ENCODE measurements at places on chromosomes 4 and X.

DNA sequence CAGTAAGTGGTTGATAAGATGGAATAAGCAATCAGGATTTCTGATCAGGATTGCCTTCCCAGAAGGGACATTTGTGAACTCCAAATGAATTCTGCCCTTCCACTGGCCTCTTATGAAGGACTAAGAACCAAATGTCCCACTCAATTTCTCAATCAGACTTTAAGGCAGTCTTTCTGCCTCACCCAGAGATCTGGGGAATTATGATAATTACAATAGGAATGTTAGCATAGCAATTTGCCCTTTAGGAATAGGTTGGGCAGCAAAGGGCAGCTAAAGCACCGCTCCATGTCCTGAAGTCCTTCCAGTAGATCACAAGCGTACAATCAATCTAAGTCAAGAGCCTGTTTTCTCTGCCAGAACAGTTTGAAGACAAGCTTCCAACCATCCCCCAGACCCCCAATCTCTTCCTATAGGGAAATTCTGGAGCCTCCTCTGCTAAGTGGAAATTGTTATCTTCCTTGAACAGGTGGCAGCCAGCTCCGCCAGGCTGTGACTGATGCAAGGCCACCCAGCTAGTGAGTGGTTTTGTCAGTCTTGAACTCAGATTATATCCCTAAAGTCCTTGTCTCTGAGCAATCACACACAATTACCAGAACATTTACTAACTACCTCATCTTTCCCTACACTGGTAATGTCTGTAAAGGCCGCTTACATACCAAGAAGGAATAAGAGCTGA is 18.6 kb downstream of the NKX3-2 start:
- DNase-seq = no peak

GRCh38 chrX:70444946-70445656 is 466 bp downstream of the DLG3 start:
- DNase-seq = no peak

DNA sequence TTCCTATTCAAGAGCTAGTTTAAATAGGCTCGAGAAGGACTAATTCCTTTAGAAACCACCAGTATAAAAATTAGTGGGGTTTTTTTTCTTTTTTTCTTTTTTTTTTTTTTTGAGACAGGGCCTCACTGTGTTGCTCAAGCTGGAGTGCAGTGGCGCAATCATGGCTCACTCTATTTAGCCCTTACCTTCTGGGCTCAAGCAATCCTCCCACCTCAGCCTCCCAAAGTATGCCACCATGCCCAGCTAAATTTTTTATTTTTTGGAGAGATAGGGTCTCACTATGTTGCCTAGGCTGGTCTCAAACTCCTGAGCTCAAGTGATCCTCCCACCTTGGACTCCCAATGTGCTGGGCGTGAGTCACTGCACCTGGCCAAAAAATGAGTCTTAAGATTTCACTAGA is 52.8 kb downstream of the APOO start:
- DNase-seq = no peak

GRCh38 chr4:119521268-119521667 is 107.3 kb downstream of the PDE5A start:
- no peak for DNase-seq

GRCh38 chrX:5774446-5774845 is 454.2 kb downstream of the NLGN4X start:
- no peak for DNase-seq

DNA sequence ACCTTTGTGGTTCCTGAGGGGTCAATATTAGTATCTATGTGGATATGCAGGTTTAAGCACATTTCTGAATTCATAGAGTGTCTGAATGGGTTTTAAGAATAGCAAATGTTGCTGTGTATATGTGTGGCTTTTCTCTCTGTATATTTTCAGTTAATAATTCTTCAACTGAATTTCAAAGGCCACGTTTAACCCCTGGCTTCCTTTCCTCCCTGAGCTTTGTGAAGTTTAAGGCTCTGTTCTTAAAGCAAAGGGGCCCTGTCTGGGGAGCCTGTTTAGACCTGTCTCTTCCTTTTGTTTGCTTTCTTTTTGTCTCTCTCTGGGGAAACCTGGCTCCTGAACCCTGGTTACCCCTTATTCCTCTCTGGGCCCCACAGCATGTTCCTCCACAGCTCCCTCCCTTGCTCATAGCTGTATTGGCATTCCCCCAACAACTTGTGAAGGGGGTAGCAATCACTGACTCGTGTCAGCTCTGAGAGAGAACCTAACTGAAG is 139.1 kb downstream of the COL4A6 start:
- DNase-seq = no peak

DNA sequence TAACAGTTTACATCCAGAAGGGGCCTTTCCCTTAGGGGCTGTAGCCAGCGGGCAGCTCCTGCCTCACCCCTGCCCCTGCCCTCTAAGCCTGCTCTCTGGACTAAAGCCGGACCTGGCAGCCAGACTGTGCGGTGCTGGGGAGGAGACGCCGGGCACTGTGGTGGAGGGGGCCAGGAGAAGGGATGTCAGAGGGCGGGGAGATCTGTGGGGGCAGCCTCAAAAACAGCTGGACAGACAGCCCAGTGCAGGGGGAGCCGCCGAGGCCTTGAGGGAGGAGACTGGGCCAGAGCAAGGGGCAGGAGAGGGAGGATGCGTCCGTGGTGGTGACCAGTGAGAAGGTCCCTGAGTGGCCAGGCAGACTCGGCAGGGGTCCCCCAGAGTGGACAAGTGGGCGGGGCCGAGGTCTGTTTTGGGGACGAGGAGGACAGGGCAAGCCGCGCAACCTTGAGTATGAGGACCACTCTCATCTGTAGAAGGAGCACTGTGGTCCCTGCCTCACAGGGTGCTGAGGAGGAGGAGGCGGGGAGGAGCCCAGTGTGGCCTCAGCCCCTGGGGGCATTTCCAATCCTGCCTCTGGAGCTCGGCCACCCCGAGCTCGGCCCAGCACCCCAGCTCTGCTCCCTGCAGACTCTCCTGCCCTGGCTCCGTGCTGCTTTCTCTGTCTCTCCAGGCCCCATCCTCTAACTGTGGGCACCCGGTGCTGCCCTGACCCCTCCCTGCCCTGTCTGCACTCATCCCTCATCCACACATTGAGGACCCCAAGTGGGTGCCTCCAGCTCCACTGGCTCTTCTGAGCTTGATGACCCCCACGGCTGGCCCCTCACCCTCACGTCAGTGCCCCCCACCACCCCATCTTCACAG is 59.2 kb upstream of the NKX1-1 start:
- DNase-seq = no peak

DNA sequence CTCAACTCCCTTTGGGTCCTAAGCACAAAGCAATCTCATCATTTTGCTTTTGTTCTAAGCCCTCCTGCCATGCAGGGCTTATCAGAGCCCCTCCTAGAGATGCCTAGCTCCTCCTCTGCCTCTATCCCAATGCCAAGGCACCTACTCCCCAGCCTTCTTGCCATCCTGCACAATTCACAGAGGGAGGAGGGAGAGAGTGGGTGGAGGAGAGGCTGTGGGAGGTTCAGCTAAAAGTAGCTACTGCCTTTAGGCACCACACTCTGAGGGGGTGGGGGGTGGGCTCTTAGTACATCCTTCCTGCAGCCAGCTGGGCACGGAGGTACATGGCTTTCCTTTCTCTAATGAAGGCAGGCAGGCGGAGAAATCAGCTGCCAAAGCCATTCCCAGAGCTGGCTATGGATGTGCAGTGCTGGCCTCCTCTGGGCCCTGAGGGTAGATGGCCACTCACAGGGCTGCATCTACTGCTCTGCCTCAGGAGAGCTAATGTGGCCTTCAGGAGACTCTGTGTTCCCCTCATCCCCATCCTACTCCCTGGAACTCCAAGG is 40.1 kb downstream of the ARHGEF9 start:
- DNase-seq = no peak

- no peak for DNase-seq
Observed at GRCh38 chr4:25839687-25840086, 23.1 kb downstream of the SEL1L3 start.

- DNase-seq = no peak
Observed at GRCh38 chrX:43964936-43965335, 8.3 kb downstream of the NDP start.

- peak; percentile 8 for DNase-seq
Observed at GRCh38 chr4:10079912-10080588, 36.5 kb downstream of the WDR1 start.

DNA sequence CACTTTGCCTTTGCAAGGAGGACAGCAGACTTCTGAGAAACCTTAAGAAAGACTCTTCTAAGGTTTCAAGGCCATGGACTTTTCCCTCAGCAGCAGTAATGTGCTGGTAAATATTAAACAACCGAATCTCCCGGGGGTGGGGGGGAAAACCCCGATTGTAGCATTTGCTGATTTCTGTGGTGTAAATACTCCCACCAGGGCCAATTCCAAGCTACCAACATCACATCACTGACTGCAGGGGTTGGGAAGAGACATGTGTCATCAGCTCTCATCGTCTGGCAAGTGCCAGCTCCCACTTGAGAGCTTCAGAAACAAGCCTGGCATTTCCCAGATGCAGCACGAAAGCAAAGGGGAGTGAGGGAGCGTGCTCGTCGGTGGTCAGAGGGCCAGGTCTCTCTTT is 101.2 kb downstream of the BCOR start:
- DNase-seq = peak; percentile 10

GRCh38 chr4:110636680-110637407 is 14.0 kb upstream of the PITX2 start:
- DNase-seq = no peak

GRCh38 chr4:75671802-75672421 is 1.3 kb downstream of the G3BP2 start:
- DNase-seq = no peak

DNA sequence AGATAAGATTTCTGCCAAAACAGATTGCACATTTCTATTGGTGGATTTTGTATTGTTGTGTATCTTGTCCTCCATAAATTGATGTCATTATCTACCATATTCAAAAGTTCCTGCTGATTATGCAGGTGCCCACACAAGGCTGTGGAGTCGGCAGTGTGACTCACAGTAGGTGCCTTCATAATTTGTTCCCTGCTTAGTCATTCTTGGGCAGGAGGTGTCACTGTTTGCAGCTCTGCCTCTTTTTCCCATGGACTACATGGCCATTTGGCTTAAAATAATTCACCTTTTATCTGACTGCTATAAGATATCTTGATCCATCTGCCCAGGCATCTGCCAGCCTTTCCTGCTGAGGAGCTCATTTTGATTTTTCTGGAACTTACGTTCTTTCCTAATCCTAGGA is 33.6 kb upstream of the ENPEP start:
- no peak for DNase-seq

DNA sequence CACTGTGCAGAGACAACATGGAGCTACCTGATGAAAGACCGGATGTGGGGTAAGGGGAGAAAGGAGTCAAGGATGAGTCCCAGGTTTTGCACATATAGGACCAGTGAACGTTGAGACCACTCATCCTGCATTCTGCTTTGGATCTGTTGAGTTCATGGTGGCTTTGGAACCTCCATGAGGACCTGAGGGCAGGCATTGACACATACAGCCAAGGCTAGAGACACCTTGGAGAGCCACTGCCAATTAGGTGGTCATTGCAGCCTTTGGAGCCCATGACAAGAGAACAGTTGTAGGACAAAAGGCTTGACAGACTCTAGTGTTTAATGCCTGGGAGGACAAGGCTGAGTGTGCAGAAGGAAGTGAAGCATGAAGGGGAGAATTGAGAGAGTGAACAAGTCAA is 87.9 kb downstream of the STK32B start:
- no peak for DNase-seq

- DNase-seq = peak; percentile 37
Observed at GRCh38 chr4:40722576-40723161, 27.1 kb upstream of the NSUN7 start.

DNA sequence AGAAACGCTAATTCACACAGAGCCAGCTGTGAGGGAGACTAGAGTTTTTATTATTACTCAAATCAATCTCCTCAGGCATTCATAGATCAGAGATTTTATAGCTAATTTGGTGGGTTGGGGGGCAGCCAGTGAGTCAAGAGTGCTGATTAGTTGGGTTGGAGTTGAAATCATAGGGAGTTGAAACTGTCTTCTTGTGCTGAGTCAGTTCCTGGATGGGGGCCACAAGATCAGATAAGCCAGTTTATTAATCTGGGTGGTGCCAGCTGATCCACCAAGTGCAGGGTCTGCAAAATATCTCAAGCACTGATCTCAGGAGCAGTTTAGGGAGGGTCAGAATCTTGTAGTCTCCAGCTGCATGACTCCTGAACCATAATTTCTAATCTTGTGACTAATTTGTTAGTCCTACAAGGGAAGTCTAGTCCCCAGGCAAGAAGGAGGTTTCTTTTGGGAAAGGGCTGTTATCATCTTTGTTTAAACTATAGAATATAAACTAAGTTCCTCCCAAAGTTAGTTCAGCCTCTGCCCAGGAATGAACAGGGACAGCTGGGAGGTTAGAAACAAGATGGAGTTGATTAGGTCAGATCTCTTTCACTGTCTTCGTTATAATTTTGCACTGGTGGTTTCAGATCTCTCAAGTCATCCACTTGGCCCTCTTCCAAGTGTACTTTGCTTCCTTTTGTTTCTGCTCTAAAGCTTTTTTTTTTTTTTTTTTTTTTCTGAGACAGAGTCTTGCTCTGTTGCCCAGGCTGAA is 5.4 kb upstream of the NAA11 start:
- no peak for DNase-seq

DNA sequence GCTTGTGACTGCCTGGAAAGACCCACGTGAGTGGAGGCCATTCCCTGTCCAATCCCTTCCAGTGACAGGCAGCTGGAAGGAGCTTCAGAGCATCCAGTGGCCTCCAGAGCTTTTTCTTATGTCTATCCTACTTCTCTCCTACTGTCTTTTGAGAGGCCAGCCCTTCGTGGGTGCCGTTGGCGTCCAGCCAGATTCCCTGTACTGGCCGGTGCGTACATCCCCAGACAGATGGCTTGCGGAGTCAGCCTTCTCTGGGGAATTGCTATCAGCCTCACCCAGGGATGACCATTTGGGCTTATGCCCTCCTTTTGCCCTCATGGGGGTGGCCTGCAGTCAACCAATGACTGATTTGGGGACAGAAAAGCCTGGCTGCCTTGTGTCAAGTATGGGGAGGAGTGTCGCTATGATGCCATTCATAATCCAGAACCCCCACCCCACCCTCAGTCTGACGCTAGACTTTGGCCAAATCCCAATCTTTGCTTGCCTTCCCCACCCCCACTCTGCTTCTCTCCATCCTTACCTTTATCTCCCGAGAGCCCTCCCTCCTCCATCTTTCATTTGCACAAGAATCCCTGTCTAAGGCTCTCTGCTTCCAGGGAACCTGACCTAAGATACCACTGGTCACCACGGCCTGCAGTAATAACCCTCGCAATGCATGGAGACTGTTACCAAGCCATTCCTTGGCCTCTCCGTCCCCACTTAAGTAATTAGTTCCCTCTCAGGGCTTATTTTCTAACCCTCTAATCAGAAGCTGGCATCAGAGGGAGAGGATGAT is 150.3 kb upstream of the BCOR start:
- no peak for DNase-seq
